ENCODE measurements at places on chromosomes 6 and 20.

- no peak for DNase-seq
These were observed 245.1 kb downstream of the CDH4 start for GRCh38 chr20:61497029-61497627.

- DNase-seq = no peak
These were observed 45.3 kb downstream of the IGF2R start for GRCh38 chr6:160013987-160014868.

GRCh38 chr6:8859501-8859900 lies 424.2 kb upstream of the SLC35B3 start:
- DNase-seq = no peak

GRCh38 chr20:7038029-7038428 lies 270.5 kb downstream of the BMP2 start:
- DNase-seq = peak; percentile 13

DNA sequence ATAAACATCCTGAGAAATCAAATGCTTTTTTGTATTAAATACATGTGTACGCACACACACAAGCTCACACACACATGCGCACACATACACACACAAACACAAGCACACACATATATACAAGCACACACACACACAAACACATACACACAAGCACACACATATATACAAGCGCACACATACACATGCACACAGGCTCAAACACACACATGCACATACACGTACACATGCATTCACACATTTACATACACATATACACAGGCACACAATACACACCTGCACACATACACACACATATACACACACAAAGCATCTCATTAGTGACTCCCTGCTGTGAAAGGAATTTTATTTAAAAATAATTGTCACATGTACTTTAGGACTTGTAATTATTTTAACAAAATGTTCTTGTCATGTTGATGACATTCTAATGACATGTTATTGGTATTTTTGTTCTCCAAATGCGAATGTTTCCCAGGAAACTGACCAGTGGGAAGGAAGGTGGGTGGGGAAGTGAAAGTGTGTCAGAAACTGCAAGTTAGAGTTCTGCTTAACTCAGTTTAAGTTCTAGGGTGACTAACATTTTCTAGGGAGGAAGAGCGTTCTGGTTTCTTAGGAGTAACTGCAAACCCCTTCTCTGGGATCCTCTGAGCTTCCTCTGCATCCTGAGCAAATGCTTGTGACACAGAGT lies 113.9 kb upstream of the ZNF217 start:
- no peak for DNase-seq

DNA sequence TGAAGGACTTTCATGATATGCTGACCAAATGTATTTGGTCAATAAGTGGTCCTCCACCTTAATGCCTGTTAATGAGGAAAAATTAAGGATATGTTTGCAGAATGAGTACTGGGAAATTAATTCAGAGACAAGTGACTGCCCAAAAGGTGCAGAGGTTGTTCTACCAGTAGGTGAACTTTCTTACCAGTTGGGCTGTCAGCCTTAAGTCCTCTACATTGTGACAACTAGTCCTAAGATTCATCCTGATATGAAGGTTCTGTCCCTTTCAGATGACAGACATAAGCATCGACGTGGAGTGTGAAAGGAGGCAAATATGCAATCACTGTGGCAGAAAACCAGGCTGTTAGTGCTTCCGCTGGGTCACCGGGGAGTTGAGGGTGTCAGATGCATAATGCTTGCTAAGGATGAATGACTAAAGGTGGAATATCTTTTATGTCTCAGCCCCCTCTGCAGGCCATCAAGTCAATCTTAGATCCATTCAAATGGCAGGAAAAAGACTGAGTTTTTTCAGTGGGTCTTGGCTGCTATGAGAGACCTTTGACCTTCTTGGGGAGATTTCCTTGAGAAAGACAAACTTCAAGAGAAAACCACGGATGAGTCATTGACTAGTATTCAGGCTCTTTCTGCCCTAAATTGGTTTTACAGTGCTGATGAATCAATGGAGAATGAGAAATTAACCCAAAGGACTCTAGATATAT lies 226.0 kb downstream of the TPBG start:
- peak; percentile 54 for DNase-seq

- no peak for DNase-seq
These were observed 176.0 kb downstream of the TAF4 start for GRCh38 chr20:61889659-61890058.

- no peak for DNase-seq
These were observed 111.5 kb downstream of the ZFAND3 start for GRCh38 chr6:37931066-37931465.

GRCh38 chr6:120990866-120991265 lies 343.4 kb downstream of the TBC1D32 start:
- no peak for DNase-seq

- DNase-seq = peak; percentile 35
These were observed 576.4 kb downstream of the HDGFL1 start for GRCh38 chr6:23145781-23146180.

- DNase-seq = no peak
These were observed 159.7 kb upstream of the ZNF337 start for GRCh38 chr20:25856256-25856884.

GRCh38 chr6:127121637-127121960 lies 3.1 kb downstream of the RSPO3 start:
- no peak for DNase-seq

GRCh38 chr6:27144740-27145079 lies 102.8 kb upstream of the PRSS16 start:
- DNase-seq = no peak

DNA sequence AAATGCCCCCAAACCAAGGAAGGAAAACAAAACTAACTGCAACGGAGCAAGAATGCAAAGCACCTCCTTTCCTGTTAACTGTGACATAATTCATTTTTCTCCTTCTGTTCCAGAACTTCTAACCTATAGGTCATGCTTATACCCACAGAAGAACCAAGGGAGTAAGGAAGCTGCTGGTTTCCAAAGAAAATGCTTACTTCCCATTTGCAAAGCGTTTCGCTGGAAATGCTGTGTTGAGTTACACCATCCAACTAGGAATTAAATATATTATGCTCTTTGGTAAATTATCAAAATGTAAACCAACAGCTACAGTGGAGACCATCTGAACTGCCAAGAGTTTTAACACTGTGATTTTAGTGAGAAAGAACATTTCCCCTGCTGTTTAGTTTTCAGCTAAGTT lies 42.9 kb downstream of the ATXN1 start:
- DNase-seq = no peak

DNA sequence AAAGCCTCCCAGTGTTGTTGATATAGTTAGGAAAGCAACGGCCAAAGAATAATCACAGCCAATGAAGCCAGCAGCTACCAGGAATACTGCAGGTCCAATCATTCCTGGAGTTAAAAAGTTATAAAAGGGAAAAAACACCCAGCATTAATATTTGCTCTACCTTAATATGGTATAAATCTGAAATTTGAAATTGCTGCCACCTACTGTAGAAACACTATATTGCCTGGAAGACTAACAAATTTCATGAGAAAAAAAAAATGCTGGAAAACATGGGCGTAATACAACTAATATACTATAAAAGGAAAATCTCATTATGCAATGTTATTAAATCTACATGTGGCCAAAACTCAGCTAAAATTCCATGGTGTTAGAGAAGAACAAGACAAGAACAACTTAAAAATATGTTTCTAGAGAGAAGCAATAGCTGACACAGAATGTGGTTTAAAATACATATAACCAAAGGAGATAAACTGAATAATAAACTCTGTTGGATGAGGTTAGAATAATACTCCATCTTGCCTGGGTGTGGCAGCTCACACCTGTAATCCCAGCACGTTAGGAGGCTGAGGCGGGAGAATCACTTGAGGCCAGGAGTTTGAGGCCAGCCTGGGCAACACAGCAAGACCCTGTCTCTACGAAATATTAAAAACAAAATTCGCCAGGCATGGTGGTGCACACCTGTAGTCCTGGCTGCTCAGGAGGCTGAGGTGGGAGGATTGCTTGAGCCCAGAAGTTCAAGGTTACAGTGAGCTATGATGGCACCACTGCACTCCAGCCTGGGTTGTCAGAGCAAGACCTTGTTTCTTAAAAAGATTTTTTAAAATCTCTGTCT lies 43.1 kb downstream of the SLC17A5 start:
- peak; percentile 24 for DNase-seq

DNA sequence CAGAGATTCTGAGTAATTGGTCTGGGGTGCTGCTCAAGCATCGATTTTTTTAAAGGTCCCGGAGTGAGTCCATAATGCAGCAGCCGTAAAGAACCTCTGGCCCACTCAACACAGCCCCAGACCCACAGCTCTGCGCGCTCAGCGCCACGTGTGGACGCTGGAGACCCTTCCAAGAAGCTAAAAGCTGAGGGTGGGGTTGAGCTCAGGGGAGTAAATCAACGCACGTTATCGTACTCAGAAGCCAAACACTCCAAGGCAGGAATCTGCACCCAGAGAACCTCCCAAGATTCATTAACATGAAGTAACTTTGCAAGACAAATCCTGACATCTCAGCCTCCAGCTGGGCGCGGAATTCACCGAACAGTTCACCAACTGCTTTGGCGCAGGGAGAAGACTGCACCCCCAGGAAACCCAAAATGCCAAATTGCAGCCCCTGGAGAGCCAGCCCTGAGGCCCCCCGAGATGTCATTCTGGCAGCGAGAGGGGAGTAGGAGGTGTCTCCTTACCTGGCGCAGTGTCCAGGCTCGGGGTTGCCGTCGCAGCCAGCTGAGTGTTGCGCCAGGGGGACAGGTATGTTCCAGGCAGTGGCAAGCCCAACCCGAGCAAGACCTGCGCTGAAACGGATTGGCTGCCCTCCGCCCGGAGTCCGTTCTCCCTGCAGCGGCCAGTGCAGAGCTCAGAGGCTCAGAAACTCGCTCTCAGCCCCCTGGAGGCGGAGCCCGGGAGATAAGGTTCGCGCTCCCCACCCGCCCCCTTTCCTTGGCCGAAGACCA lies at the start of gene COL21A1:
Gene COL21A1 (minus strand): TSS at position 700 of the 773 bp plus-strand sequence. CDS start 64,962 bp downstream, outside the sequence.
- no peak for DNase-seq

DNA sequence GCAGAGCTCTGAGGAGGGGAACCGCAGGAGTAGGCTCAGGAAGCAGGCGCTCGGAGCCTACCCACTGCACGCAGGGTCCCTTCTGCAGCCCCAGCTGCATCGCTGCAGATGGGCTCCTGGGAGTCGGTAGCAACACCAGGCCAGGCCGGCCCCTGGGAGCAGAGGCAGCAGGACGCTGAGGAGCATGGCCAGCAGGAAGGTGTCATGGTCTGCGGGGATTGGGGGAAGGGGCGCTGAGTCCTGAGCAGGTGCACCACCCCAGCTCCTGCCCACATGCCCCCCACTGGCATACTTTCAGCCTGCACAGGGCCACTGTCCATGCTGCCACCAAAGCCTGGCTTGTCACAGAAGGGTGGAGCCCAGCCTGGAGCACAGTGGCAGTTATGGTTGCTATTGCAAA lies 7.7 kb upstream of the GFRA4 start:
- DNase-seq = no peak

GRCh38 chr20:54680872-54681619 lies 205.7 kb downstream of the DOK5 start:
- DNase-seq = no peak

- peak; percentile 71 for DNase-seq
These were observed 39.8 kb upstream of the ARHGAP18 start for GRCh38 chr6:129749749-129750120.

DNA sequence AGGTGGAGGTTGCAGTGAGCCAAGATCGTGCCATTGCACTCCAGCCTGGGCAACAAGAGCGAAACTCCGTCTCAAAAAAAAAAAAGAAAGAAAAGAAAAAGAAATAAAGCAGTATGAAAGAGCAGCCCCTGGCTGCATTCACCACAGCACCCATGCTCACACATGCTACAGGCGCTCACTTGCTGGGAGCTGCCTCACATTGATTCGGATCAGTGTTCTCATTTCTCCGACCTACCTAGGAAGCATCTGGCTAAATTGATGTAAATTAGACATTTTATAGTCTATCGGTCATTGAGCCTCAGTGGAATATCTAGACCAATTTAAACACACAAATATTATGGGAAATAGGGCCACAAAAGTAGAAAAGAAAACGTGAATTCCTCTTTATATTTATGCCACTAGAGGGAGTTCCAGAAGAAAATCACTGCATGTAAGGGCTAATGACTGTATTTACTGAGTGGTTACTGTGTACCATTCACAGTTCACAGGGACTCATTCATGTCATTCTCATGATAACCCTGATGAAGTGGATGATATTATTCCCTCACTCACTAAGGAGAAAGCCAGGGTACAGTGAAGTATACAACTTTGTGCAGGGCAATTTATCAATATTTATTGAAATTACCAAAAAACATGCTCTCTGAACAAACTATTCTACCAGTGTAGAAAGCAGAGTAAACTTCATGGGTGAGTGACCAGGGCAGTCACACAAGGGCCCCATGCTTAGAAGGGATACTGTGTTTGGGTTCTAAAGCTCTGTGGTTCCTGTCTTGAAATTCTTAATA lies 5.3 kb upstream of the MOG start:
- DNase-seq = no peak

DNA sequence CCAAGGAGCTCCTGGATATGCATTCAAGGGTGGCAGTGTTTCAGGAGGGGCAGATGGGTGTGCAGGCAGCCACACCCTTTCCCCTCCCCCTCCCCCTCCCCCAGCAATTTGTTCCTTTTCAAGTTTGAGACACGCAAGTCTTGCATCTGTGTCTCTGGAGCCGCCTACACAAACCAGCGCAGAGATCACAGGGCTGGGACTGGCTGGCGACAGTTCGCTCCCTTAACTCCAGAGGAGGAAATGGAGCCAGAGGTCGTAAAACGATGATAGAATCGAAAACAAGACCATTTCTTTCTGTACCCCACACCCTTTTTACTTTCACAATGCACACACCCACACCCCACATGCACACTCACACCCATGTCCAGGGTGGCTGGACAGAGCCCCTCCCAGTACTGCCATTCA lies 163.1 kb downstream of the LY86 start:
- DNase-seq = no peak

DNA sequence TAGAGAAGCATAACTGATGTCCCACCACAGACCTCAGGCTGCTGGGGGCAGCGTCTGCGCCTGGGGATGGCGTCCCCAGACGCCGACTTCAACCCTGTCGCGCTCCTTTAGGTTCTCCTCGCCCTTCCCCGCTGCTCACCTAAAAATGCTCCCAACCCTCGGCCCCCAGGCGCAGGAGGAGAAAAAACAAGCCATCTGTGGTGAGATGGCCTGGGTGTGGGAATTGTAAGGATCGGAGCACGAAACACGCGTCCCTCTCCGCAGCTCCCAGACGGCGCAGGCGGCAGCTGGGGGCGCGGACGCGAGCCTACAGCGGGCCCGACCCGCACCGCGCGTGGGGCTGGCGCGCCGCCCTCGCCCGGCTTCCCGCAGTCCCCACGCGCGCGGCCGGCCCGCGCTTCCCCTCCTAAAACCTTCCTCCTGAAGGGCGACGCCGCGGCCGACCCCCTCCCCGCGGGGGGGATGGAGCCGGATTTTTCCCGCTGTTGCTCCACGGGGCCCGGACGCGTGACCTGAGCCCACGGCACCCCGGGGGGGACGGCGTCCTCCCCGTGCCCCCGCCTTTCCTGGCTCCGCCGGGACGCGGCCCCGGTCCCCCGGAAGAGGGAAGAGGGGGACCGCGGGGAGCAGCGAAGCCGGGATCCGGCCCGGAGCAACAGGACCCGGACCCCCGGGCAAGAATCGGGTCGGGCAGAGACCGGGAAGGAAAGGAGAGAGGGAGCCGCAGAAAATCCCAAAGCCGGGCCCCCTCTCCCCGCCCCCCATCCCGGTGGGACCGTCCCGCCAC lies 611 bp downstream of the EPB41L2 start:
- no peak for DNase-seq
